Regular cardiac myocyte (primary cell): ENCODE measurements at places on chromosomes 5 and 9. TPM values are rescaled to one million over a fixed set of nuclear protein-coding genes. Genes with fewer than 3 reads are reported as not detected.

Gene FGF1
- 9.6 and 10.5 TPM in 2 replicates for total RNA-seq

Gene LMBRD2
- 15.1 and 27.6 TPM in 2 replicates for total RNA-seq

Gene C9orf50
- 0.28 TPM in 1 of 2 replicates, not detected in the other for total RNA-seq

Gene TICAM2
- total RNA-seq: 3.1 and 6.3 TPM in 2 replicates

Gene SPATA31A3
- not detected in 2 replicates for total RNA-seq

Gene HAVCR2
- under 0.01 and 0.56 TPM in 2 replicates for total RNA-seq

Gene PARP8
- 23.0 and 39.5 TPM in 2 replicates for total RNA-seq

Gene WDR38
- not detected in 2 replicates for total RNA-seq

Gene CATSPER3
- 0.38 TPM in 1 of 2 replicates, not detected in the other for total RNA-seq

Gene LCN1
- total RNA-seq: under 0.01 TPM in 1 of 2 replicates, not detected in the other

Gene PDE6A
- not detected in 2 replicates for total RNA-seq

Gene CTNND2
- total RNA-seq: not detected in 2 replicates

Gene PGM5
- 8.8 and 33.5 TPM in 2 replicates for total RNA-seq

Gene CD14
- 3.3 and 25.1 TPM in 2 replicates for total RNA-seq

Gene KCTD16
- total RNA-seq: 2.3 and 4.2 TPM in 2 replicates

Gene PRKACG
- not detected in 2 replicates for total RNA-seq

Gene APBA1
- 2.5 and 3.6 TPM in 2 replicates for total RNA-seq

Gene ARL14EPL
- total RNA-seq: 0.19 TPM in 1 of 2 replicates, not detected in the other

Gene GFM2
- total RNA-seq: 51.6 and 60.0 TPM in 2 replicates

Gene TAF11L5
- not detected in 2 replicates for total RNA-seq

Gene TMEM167A
- total RNA-seq: 74.1 and 91.3 TPM in 2 replicates

Gene PCDHGA12
- 6.7 and 14.7 TPM in 2 replicates for total RNA-seq

Gene GAPVD1
- total RNA-seq: 40.6 and 50.8 TPM in 2 replicates

Gene DNAI1
- total RNA-seq: 0.28 TPM in 1 of 2 replicates, not detected in the other

Gene GPX3
- total RNA-seq: 10.5 and 18.6 TPM in 2 replicates

Gene TLE4
- total RNA-seq: 10.7 and 15.0 TPM in 2 replicates

Gene BARX1
- total RNA-seq: under 0.01 TPM in 1 of 2 replicates, not detected in the other
